ENCODE measurements at places on chromosomes 2 and 18.

DNA sequence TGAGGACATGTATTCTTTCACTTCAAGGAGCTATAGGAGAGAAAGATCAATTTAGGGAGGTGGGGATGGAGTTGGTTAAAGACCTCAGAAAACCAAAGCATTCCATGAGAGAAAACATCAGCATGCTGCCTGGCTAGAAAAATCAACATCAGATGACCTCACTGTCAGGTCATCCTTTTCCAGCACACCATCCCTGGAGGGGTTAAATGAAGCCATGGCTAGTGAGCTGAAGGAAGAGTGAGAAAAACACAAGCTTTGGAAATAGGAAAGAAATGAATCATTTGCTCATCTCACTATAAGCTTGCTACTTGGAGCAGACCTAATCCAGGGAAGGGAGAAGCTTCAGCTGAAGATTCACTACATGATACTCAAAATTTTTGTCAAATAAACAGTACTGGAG is 109.5 kb upstream of the ITGB6 start:
- no peak for DNase-seq

GRCh38 chr2:179020156-179020750 is 29.7 kb downstream of the CCDC141 start:
- no peak for DNase-seq

GRCh38 chr2:102277202-102277700 is 34.1 kb upstream of the IL1RL1 start:
- DNase-seq, result no peak

- no peak for DNase-seq
These were observed 159.9 kb downstream of the LOXHD1 start for GRCh38 chr18:46497129-46497528.

- no peak for DNase-seq
These were observed 198.2 kb downstream of the NDUFA10 start for GRCh38 chr2:239826786-239827522.

GRCh38 chr2:184524551-184525382 is 73.6 kb upstream of the ZNF804A start:
- no peak for DNase-seq

GRCh38 chr2:176521878-176522670 is 252.8 kb downstream of the MTX2 start:
- no peak for DNase-seq

DNA sequence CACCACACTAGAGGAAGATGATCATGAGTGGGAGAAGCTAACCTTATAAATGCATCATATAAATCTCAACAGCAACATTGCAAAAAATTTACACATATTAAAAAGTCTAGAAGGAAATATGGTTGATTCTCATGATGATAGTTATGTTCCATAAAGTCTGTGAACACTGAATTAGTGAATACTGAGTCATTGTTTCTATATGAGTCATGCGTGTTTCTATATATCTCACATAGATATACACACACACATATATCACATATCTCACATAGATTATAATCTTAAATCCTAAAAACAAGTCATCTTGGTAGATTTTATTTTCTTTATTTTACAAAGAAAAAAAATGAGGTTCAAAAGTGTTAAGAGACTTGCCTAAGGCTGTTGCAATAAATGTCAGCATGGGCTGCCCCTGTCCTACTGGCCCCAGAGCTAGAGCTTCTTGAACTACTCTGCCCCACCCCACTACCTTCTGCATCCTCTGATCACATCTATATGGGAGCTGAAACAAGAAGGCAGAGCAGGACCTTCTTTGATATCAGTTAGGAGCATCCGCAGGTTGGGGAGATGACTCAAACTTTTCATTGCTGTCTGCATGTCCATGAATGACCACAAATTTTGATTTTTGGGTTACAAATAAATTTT is 81.8 kb upstream of the ADAM23 start:
- DNase-seq, result no peak

- peak; percentile 19 for DNase-seq
These were observed 681 bp downstream of the ACADL start for GRCh38 chr2:210224591-210224940.

DNA sequence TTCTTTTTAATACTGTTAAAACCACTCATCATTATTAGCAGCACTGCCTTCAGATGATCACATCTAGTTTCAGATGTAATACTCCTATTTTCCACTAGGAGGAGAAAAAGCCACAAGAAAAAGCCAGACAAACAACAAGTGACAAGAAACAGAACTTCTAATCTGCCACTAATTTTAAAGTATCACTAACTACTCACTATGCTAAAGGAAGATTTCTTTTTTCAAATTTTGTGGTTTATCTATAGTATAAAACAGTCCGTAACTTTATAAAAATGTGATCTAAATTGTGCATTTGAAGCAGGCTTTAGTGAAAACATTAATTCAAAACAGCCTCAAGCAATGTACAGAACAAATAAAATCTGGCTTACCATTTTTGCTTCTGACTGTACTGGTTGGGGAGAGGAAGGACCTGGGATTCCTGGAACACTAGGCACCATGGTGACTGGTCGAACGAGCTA is 56.8 kb downstream of the ATF2 start:
- DNase-seq, result no peak

GRCh38 chr2:189542145-189542882 is 38.3 kb downstream of the SLC40A1 start:
- DNase-seq, result no peak

DNA sequence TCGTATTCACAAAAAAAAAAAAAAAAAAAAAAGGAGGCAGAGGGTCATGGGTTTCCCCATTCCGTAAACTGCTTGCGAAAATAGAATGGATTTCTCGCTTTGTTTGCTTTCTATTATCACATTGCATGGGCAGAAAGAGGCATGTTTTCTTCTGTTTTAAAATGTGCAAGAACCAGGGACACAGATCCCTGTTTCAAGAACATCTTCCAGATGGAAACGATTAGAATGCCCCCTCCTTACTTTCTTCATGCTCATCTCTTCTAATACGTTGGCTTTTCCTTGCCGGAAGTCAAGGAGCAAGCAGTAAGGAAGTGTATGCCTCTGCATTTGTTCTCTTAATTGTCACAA is 51.0 kb upstream of the ZNF516 start:
- DNase-seq, result no peak

DNA sequence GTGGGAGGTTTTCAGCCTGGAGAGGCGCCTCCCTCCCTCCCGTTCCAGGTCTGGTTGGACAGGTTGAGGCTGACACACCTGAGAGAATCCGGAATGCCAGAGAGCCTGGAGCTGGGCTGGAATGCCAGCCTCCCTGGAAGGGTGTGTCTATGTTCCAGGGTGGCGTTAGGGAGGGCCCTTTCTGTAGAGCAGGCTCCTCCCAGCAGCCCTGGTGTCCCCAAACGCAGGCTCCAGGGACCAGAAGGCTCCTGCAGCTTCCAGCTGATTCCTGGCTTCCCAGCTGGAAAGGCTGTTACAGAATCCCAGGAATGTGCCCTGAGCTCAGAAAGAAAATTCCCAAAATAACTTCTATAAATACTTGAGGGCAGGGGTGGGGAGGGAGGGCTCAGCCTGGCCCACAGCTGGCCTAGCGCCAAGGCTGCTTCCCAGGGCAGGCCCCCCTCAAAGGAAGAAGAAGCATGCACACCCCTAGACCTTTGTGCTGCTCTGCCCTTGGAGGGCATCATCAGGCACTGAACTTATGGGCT is 85.4 kb downstream of the STPG4 start:
- DNase-seq, result no peak

GRCh38 chr2:154495455-154495868 is 203.0 kb upstream of the KCNJ3 start:
- no peak for DNase-seq

DNA sequence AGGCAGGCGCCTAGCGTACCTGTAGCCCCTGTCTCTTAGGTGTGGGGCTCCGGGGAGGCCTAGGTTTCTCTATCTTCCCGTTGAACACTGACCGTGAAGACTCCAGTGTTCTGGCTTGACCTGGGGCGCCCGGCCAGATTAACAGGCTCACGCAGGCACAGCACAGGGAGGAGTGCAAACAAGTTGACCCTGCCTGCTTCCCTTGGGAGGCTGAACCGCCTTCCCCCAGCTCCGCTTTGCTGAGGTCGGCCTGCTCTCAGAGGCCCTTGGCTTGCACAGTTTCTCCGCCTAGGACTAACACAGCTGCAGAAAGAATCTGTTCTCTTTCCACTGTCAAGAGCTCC is 567 bp downstream of the PCYOX1 start:
- no peak for DNase-seq

DNA sequence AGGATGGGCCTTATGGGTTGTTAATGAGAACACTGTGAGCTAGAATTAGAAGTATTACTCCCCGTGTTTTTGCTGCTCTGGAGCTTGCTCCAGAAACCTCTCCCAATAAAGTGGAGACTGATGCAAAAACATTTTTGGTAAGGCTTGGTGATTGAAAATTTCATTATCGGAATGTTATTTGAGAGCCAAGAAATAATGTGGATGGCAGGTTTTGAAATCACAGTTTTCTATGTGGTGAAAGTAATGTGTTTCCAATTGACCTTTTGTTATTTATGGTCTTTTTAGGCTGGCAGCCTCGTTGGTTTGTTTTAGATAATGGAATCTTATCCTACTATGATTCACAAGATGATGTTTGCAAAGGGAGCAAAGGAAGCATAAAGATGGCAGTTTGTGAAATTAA is 5.1 kb downstream of the PLEKHA3 start:
- DNase-seq, result no peak

GRCh38 chr2:45435316-45435715 is 175.8 kb downstream of the SRBD1 start:
- no peak for DNase-seq

- no peak for DNase-seq
These were observed 19.6 kb downstream of the RDH14 start for GRCh38 chr2:18540872-18541271.

- no peak for DNase-seq
These were observed 371.9 kb downstream of the NBAS start for GRCh38 chr2:15189216-15189615.

DNA sequence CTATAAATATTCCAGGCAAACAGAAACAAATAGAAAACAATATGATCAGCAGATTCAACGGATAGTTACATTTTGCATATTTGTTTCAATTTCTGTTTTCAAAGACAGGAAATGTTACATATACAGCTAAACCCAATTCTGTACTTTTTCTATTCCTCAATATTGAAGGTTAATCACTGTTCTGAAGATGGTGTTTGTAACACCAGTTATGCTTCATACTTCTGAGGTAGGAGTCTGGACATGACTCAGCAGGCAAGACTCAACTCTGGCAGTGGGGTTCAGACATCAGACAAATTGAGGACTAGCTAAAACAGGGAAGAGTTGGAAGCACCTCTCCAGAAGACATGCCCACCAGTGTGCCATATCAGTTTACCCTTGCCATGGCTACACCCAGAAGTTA is 16.6 kb downstream of the SERPINB13 start:
- no peak for DNase-seq

DNA sequence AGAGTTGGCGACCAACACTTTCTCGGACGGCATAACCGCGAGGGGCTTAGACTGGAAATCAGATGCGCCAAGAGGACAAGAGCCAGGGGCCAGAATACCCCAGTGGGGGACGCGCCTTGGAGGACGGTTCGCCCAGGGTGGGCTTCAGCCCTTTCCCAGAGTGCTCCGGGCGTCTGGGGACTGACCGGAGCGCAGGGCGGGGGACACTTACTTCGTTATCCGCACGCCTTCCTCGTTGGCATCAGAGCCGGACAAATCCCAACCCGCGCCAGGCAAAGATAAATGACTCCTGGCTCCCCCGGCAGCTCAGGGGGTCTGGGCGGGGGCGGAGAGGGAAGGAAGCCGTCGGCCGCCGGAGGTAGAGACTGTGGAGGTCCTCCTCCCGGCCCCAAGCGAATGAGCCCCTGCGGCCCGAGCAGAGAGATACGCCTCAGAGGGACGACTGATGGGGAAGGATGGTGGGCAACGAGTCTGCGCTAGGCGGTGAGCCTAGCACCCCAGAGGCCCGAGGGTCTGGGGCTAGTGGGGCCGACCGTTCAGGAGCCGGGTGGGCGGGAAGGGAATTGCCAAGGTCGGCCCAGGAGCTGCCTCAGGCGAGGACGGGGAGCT is 4.7 kb upstream of the SATB2 start:
- no peak for DNase-seq

DNA sequence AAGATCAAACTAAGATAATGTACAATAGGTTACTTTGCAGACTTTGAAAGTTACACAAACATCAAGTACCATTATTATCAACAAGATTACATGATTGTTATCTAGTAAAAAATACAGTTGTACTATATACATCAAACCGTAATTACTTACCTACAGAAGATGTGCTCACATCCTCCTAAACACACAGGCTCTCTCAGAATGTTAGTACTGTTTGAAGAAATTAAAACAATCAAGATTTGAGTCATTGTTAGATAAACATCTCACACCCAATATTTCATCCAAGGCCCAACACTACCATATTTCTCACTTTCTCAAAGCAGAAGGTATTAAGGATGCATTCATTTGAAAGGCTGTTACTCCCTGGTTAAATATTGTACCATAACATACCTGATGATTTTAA is 12.6 kb downstream of the BARD1 start:
- DNase-seq, result no peak

GRCh38 chr2:200658278-200658864 is 72.6 kb downstream of the AOX1 start:
- DNase-seq, result no peak

DNA sequence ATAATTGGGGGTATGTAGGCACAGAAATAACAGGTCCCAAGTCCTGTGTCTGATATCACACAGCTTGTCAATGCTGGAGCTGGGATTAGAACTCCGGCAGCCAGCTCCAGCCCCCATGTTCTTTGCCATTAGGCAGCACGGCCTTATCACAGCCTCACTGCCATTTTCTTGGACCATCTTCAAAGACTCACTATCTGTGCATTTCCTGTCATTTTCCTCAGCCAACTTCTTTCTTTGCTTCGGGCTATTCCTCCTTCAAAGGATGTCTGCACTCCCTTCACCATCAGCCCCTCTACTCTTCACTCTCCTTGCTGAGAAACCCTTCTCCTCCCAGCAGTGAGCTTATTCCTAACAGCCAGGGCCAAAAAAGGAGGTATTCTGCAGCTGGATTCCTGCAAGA is 139.6 kb downstream of the GALNT14 start:
- no peak for DNase-seq

GRCh38 chr2:201890453-201890852 is 84.1 kb downstream of the CDK15 start:
- no peak for DNase-seq

DNA sequence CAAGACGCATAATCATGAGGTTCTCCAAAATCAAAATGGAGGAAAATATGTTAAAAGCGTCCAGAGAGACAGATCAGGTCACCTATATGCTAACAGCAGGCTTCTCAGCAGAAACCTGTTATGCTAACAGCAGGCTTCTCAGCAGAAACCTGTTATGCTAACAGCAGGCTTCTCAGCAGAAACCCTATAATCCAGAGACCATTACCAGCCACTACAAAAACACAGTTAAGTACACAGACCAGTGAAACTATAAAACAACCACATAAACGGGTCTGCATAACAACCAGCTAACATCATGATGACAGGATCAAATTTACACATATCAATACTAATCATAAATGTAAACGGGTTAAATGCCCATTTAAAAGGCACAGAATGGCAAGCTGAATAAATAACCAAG is 1548.4 kb upstream of the TMEFF2 start:
- no peak for DNase-seq

GRCh38 chr18:46297124-46297523 is 192.9 kb downstream of the HAUS1 start:
- no peak for DNase-seq
